ENCODE measurements at places on chromosomes 16 and 17. TPM values are rescaled to one million over a fixed set of nuclear protein-coding genes. Genes with fewer than 3 reads are reported as not detected.

SAP30BP gene
- 48.1 TPM for total RNA-seq

ZG16B gene
- total RNA-seq: 1.4 TPM

DPEP2 gene
- not detected for total RNA-seq

OR3A2 gene
- not detected for total RNA-seq

VMP1 gene
- total RNA-seq: 415 TPM

C16orf92 gene
- not detected for total RNA-seq

DNA sequence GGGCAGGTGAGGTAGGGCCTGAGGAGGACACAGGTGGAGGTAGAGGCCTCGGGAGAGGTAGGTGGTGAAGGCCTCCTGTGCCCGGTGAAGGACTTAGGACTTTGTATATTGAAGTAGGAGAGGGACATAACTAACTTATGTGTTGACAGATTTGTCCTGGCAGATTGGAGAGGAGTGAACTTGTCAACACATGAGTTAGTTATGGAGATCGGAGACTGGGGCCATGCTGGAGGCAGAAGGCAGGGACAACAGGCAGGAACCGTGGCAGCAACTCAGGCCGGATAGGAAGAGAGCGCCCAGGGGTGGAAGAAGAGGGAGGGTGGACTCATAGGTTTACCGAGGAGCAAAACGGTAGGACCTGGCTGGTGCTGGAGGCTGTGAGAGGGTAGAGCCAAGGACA, 18.4 kb downstream of the GLP2R start:
- no peak for DNase-seq

- DNase-seq: peak; percentile 97
Observed at GRCh38 chr17:82330322-82331239, 3.0 kb downstream of the SECTM1 start.

GRCh38 chr16:53537626-53538025, 34.6 kb upstream of the AKTIP start:
- DNase-seq: no peak

DNA sequence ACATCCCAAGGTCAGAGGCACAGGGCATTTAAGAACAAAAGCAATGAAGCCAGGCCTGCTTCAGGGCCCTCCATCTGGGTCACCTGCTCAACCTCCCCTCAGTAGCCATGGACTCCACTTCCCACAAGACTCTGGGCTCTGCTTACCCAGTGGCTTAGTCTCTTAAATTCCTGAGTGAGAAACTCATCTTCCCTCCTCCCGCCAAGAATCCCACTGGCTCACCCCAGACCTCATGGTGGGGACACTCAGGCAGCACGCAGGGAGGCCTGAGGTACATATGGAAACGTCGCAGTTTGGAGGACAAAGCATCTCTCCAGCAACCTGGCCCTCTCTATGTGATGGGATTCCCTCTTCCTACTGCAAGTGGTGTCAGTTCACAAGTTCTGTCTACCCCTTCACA, 326.7 kb upstream of the CDH5 start:
- no peak for DNase-seq

GRCh38 chr17:30274887-30275286, 16.9 kb downstream of the BLMH start:
- no peak for DNase-seq

DNA sequence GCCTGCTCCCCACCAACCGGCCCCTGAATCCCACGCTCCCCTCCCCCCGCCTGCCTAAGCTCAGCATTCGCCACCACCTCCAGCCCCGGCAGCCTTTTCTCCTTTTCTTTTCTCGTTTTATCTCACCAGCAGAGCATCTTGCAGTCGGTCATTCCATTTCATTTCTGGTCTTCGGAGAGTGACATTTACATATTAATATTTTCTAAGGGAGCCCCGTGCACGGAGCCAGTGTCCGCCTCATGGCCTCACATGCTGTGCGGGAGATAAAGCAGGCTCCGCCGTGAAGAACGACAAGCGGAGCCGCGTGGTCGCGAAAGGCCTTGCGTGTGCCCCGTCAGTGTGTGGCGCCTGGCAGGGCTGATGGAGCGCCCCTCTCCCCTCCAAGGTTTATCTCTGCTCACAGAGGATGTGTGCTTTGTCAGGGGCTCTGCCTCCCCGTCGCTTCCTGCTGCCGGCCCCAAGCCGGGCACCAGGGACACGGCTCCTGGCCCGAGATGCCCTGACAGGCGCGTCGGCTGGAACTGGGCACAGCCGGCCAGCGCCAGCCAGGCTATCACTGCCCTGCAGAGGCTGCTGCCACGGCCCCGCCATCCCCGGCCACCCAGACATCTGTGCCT, 95.5 kb upstream of the GSE1 start:
- no peak for DNase-seq

DNA sequence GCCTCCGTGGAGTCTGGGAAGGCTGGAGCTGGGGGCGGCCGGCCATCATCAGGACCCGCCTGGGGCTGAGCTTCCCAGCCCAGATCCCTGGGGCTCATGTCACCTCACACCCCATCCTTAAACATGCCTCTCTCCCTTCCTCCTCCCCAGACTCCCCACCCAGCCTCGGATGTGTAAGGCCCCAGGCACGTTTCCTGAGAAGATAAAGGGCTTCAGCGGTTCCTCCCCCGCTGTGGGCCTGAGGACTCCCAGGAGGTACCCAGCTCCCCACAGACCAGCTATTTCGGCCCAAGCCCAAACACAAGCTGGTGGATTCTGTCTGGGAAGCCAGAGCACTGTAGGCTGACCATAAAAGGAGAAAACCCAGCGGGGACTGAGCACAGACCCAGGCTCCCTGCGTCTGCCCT, 49.2 kb downstream of the MYH11 start:
- DNase-seq: peak; percentile 50

- no peak for DNase-seq
Observed at GRCh38 chr16:59126486-59126885, 392.4 kb upstream of the GOT2 start.

DNA sequence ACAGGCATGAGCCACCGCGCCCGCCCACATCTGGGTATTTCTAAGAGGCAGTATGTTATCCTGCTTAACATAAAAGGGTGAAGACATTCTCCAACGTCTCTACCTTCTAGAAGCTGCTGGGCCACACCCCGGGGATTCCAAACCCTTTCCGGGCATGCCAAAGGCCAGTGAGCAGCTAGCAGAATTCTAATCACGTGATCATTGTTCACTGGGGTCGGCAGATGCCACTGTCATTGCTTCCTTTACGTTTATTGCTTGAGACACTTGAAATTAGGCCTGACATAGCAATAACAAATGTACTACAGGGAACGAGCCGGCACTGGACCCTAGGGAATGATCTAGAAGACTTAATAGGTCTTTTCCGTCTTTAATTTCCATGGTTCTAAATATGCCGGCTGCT, 141.2 kb upstream of the ZFHX3 start:
- no peak for DNase-seq

DNA sequence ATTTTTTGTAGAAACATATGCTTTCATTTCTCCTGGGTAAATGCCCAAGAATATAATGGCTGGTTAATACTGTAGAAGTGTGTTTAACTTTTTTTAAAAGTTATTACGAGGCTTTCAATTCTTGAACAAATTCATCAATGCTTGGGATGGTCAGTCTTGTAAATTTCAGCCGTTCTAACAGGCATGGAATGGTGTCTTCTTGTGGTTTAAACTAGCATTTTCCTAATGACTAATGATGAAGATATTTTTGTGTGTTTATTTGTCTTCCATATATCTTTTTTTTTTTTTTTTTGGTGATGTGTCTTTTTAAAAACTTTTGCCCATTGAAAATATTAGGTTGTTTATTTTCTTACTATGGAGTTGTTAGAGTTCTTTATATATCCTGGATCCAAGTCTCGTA, 67.1 kb downstream of the MGAT5B start:
- no peak for DNase-seq

DNA sequence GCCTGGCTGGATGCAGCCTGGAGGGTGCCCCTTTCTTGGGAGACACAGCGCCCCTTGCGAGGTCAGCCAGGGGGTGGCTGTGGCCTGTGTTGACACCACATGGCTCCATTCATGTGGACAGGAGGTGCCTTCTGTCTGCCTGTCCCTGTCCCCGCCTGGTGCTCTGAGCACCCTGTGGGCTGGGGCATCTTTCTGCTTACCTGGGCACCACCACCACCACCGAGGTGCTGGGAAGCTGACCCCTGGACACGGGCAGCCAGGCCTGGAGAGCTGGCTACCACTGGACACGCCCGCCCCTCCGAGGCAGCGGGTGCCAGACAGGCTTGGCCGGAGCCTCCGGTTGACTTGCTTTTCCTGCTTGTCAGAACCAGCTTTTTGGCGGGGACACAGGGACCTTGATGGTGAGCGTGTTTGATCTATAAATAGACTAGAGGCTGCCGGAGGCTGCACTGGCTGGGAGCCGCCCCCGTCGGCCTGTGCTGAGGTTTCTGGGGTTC, 121.3 kb upstream of the GSE1 start:
- DNase-seq: peak; percentile 86

GRCh38 chr16:84246679-84247077, 6.9 kb upstream of the KCNG4 start:
- no peak for DNase-seq

DNA sequence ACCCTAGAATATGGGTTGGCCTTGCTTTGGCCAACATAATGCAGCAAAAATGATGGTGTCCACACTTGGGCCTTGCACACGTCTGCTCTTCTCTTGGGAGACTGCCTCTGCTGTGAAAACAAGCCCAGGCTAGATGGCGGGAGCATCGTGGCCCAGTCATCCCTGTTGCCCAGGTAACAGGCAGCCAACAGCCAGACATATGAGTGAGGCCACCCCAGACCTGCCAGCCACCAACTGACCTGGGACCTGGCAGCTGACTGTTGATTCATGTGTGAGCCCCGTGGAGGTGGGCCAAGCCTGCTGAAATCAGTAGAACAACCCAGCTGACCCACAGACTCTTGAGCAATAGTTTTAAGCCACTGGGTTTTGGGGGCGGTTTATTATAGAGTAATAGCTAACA, 39.4 kb upstream of the CDH3 start:
- no peak for DNase-seq

- no peak for DNase-seq
Observed at GRCh38 chr16:81384006-81384405, 60.6 kb upstream of the CMIP start.

- no peak for DNase-seq
Observed at GRCh38 chr17:55441544-55441943, 19.9 kb upstream of the MMD start.

- DNase-seq: no peak
Observed at GRCh38 chr16:31397096-31397660, 4.0 kb downstream of the ITGAD start.

DNA sequence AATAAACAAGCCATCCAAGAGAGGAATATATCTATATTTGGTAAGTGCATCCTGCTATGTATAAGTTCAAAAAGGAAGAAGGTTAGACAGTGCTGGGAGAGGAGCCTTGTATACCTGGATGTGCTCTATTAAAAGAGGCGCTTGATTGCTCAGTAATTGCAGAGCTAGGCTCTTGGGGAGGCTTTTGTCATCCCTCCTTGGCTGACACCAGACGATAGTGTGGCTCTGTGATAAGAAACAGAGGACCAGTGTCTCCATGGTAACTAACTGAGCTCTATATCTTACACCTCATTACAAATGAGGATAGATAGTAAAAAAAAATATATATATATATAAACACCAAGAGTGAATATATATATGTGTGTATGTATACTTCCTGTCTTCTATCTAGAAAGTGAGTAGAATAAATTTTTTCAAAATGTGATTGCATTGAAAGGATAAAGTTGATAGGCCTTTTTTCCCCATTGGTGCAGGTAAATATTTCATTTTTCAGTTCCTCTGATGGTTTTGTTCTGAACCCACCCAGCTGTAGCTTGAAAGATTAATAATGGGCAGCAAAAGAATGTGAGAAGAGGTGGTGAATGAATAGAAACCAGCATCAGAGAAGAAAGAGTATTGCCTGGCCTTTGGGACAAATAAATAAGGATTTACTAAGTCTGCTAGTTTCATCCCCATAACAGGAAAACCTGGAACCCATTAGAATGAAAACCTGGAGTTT, 303.7 kb downstream of the ZFHX3 start:
- DNase-seq: no peak

- peak; percentile 66 for DNase-seq
Observed at GRCh38 chr16:80197741-80198201, 343.0 kb upstream of the DYNLRB2 start.

DNA sequence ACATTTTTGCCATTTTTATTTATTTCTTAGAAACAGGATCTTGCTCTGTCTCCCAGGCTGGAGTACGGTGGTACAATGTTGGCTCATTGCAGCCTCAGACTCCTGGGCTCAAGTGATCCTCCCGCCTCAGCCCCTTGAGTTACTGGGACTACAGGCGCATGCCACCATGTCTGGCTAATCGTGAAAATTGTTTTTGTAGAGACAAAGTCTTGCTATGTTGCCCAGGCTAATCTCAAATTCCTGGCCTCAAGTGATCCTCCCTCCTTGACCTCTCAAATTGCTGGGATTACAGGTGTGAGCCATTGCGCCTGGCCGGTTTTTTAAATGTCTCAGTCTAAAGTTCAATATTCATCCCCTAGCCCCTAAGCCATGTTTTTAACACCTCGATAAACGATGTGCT, 182.8 kb upstream of the CACNG3 start:
- DNase-seq: no peak

DNA sequence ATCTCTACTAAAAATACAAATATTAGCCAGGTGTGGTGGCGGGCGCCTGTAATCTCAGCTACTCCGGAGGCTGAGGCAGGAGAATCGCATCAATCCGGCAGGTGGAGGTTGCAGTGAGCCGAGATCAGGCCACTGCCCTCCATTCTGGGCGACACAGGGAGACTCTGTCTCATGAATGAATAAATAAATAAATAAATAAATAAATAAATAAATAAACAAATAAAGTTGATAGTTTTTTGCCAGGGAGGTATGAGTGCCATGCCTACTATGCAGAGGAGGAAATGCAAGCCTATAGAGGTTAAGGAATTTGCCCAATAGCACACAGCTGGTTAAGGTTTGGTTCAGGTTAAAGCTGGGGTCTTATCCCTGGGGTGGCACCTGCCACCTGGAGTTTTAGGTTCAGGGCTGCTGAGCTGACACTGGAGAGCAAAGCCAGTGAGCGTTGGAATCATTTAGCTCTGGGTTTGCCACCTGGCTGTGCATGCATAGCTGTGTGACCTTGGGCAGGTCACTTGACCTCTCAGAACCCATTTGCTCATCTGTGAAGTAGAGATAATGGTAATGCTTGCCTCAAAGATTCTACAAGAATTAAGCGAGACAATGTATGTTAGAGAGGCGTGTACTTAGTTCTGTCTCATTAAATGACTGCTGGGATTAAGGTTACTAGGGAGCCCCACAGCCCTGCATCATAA, 1.2 kb downstream of the OTOA start:
- no peak for DNase-seq

GRCh38 chr16:34648-34987, 18.8 kb downstream of the POLR3K start:
- peak; percentile 62 for DNase-seq

GRCh38 chr16:28951410-28951943, 740 bp downstream of the NFATC2IP start:
- DNase-seq: peak; percentile 87

GRCh38 chr16:80735846-80736245, 68.6 kb downstream of the CDYL2 start:
- DNase-seq: no peak

- peak; percentile 92 for DNase-seq
Observed at GRCh38 chr16:68086336-68086841, 1.2 kb downstream of the NFATC3 start.

- DNase-seq: no peak
Observed at GRCh38 chr17:58411408-58411894, 5.9 kb downstream of the RNF43 start.

Measured in osteoblast (primary cell).